Astrocyte (in vitro differentiated cells and primary cell): ENCODE measurements at places on chromosomes 11 and 22.

DNA sequence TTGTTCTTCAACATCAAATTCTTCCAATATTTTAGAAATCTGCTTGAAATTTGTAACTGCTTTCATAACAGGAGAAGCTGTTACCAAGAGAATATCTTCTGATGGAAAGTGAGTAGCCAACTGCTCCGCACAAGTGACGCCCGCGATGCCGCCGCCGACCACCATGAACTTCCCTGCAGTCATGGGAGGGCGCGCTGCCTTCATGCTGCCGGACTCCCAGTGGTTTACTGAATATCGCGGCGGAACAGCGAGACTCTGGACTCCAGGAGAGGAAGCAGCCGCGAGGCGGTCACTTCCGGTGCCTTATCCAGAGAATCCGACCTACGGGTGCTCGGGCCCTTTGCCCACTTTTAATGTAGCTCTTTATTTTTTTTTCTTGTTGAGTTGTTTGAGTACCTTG is 190.6 kb downstream of the GUCY1A2 start:
- no peak overlapping the region for H3K27ac ChIP-seq
- H3K27me3 ChIP-seq, result no peaks in the 10 kb centered on the region
- H3K36me3 ChIP-seq, result no peaks in the 10 kb centered on the region
- no peak for DNase-seq

DNA sequence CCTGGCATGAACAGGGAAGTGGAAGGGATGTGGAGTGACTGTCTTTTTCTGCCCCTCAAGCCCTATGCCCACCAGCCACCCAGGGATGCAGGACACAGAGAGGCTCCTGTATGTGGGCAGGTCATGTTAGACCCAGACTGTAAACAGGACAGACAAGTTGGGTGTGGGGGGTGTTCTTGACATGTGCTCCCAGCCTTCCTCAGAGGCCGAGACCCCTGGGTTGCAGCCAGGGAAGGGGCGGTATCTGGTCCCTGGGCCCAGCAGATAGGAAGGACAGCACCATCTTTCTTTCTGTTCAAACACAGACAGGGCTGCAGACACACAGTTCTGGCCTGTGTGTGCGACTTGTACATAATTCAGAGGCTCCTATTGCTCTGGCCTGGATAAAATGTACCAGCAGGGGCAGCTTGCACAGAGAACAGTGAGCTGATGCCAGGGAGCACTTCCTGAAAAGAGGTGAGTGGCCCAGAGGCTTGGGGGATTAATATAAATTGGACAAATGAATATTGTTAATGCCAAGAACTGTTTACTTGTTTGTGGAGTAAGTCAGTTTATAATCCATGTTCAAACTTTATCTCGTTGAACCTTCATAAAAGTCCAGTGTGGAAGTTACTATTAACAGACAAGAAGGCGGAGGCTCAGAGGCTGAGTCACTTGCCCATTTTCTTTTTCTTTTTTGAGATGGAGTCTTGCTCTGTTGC is 16.6 kb downstream of the GDPD5 start:
- H3K4me3 ChIP-seq, result no peak overlapping the region
- peaks cover 6% of the 10 kb centered on the region for H3K4me1 ChIP-seq
- H3K27ac ChIP-seq, result no peak overlapping the region

- H3K4me1 ChIP-seq, result peaks cover 21% of the 10 kb centered on the region
- DNase-seq, result peak; percentile 79
- peak overlapping the region; percentile 66 for H3K27ac ChIP-seq
- no peak overlapping the region for H3K4me3 ChIP-seq
Observed at GRCh38 chr22:29343313-29343805, 27.9 kb upstream of the RASL10A start.

- H3K4me1 ChIP-seq, result peaks cover 8% of the 10 kb centered on the region
- DNase-seq, result no peak
- H3K27ac ChIP-seq, result no peak overlapping the region
- peaks cover 13% of the 10 kb centered on the region for H3K27me3 ChIP-seq
Observed at GRCh38 chr11:128894286-128894681, 3.1 kb downstream of the KCNJ5 start.

DNA sequence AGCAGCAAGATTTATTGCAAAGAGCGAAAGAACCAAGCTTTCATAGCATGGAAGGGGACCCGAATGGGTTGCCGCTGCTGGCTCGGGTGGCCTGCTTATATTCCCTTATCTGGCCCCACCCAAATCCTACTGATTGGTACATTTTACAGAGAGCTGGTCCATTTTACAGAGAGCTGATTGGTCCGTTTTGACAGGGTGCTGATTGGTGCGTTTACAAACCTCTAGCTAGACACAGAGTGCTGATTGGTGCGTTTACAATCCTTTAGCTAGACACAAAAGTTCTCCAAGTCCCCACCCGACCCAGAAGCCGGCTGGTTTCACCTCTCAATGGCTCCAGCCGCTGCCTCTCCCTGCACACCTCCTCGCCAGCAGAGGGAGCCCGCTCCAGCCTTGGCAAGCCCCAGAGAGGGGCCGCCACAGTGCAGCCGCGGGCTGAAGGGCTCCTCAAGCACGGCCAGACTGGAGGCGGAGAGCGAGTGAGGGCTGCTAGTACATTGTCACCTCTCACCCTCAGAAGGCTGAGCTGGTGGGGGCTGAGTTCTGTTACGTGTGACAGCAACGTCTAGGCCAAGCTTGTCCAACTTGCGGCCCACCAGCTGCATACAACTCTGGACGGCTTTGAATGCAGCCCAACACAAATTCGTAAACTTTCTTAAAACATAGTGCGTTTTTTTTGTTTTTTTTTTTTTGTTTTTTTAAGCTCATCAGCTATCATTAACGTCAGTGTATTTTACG is 8.7 kb downstream of the PTH start:
- no peaks in the 10 kb centered on the region for H3K36me3 ChIP-seq
- H3K4me3 ChIP-seq, result no peak overlapping the region
- peaks cover 3% of the 10 kb centered on the region for H3K27me3 ChIP-seq

GRCh38 chr11:120096369-120097191 is 41.3 kb downstream of the TRIM29 start:
- peaks cover 13% of the 10 kb centered on the region for H3K27me3 ChIP-seq
- no peaks in the 10 kb centered on the region for H3K4me1 ChIP-seq
- no peak for DNase-seq
- no peak overlapping the region for H3K4me3 ChIP-seq
- H3K27ac ChIP-seq, result no peak overlapping the region

- no peaks in the 10 kb centered on the region for H3K4me1 ChIP-seq
- no peak overlapping the region for H3K4me3 ChIP-seq
- no peak overlapping the region for H3K27ac ChIP-seq
- DNase-seq, result no peak
Observed at GRCh38 chr22:19199479-19199878, 20.9 kb upstream of the SLC25A1 start.

- no peaks in the 10 kb centered on the region for H3K27me3 ChIP-seq
- H3K4me1 ChIP-seq, result peaks cover 9% of the 10 kb centered on the region
- DNase-seq, result no peak
- no peak overlapping the region for H3K27ac ChIP-seq
Observed at GRCh38 chr22:42801252-42802080, 55.6 kb downstream of the ARFGAP3 start.

- no peaks in the 10 kb centered on the region for H3K36me3 ChIP-seq
- H3K27ac ChIP-seq, result no peak overlapping the region
- no peak for DNase-seq
- H3K27me3 ChIP-seq, result no peaks in the 10 kb centered on the region
Observed at GRCh38 chr22:45310331-45310976, 720 bp downstream of the FAM118A start.

GRCh38 chr11:10418259-10418949 is 36.7 kb upstream of the AMPD3 start:
- H3K27me3 ChIP-seq, result peaks cover 3% of the 10 kb centered on the region
- no peaks in the 10 kb centered on the region for H3K4me1 ChIP-seq
- no peak overlapping the region for H3K27ac ChIP-seq
- H3K4me3 ChIP-seq, result no peak overlapping the region
- H3K36me3 ChIP-seq, result no peaks in the 10 kb centered on the region
- DNase-seq, result no peak

DNA sequence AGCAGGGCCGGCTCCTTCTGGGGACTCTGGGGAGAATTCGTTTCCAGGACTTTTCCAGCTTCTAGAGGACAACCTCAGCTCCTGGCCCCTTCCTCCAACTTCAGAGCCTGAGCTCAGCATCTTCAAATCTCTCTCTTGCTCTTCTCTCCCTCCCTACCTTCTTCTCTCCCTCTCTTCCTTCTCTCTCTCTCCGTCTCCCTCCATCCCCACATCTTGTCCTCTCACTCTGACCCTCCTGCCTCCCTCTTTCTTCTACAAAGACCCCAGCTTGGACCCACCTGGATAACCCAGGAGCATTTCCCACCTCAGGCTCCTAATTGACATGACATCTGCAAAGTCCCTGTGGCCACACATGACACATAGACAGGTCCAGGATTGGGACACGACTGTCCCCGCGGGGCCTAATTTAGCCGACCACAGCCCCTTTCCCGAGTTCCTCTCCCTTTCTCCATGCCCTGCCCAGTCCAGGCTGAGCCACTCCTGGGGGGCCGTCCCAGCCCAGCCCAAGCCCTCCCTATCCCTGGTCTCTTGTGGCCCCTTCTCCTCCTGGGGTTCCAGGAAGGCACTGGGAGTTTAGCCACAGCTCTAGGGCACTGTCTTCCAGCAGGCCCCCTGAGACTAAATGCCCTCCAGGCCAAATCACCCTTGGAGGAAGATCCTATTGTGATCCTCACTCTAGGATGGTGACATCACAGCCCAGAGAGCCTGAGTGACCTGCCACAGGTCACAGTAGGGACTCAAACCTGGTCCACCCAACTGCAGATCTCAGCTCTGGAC is 36.9 kb downstream of the IGLL5 start:
- H3K27me3 ChIP-seq, result no peaks in the 10 kb centered on the region
- H3K4me1 ChIP-seq, result peaks cover 5% of the 10 kb centered on the region
- H3K27ac ChIP-seq, result no peak overlapping the region
- H3K36me3 ChIP-seq, result no peaks in the 10 kb centered on the region
- no peak for DNase-seq

DNA sequence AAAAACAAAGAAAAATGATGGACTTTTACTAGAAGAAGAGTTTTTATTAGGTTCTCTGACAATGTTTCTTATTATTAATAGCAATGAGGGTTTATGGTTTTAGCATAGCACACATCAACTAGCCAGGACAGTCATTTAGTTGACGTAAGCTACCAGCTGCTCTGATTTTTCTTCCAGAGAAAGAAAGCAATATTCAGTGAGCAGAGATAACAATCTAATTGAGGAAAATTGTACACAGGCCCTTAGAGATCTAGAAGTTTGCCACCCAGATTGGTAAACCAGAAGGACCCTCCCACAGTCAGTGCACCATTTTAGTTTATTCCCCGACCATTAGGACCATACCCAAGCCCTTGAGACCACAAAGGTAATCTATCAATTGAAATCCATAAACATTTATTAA is 28.7 kb upstream of the TBCEL start:
- peaks cover 8% of the 10 kb centered on the region for H3K27me3 ChIP-seq
- no peaks in the 10 kb centered on the region for H3K4me1 ChIP-seq
- H3K4me3 ChIP-seq, result no peak overlapping the region

DNA sequence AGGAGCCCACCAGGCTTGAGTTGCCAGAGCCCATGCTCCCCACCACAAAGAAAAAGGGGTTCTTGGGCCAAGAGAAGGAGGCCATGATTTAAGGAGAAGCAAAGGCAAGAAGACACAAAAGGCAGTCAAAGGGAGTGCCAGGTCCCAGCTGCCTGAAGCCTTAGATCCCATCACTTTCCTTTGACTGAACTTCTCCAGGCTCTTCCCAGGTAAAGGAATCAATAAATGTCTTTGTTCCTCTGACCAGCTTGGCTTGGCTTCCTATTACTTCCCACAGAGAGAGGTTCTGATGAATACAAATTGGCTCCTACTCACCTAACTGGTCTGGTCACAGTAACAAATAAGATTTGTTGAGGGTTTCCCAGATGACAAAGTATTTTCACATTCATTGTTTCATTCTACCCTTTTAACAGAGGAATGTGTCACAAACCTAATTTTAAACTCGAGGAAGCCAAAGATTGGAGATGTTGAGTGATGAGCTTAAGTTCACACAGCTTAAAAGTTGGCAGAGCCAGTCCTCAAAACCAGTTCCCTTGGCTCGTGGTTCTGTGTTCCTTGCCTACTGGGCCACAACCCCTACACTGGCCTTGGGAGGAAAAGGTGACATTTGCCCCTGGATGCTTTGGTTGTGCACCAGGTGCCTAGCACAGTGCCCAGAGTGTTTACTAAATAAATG is 96.4 kb upstream of the SESN3 start:
- DNase-seq, result no peak
- no peak overlapping the region for H3K4me3 ChIP-seq
- peaks cover 5% of the 10 kb centered on the region for H3K4me1 ChIP-seq
- H3K27me3 ChIP-seq, result no peaks in the 10 kb centered on the region
- no peak overlapping the region for H3K27ac ChIP-seq

DNA sequence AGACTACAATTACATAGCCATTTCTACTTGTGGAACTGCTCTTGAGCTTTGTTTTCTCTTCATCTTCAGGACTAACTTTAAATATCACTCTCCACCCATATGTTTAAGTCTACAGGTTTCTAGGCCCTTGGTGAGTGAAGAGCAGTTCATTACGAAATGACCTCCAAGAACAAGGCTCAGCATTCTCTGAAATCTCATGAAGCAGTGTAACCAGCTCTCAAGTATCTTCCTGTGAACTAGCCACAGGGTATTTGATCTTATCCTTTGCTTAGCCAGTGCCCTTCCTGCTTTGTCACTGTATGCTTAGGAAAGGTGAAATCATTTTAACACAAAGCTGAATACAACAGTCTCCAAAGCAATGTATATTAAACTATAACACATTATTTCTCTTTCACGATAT is 20.4 kb upstream of the LYVE1 start:
- no peak for DNase-seq
- H3K27me3 ChIP-seq, result no peaks in the 10 kb centered on the region
- no peak overlapping the region for H3K4me3 ChIP-seq
- no peak overlapping the region for H3K27ac ChIP-seq
- H3K36me3 ChIP-seq, result no peaks in the 10 kb centered on the region

DNA sequence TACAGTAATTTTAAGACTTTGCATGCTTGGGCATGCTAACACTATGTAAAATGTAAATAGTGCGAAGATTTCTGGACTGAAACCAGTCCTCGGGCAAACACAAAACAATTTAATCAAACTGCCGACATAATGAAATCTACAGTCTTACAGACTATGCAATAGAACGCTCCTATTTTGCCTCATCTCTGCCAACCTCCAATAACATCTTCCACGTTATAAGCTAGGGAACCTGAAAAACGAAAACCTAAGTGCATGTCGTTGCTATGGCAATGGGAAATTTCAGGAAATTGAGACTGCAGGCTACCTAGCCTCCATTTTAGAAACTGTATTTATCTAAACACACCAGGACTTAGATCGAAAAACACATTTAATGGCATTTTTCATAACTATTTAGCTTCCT is 1.1 kb downstream of the CSTF3 start:
- H3K36me3 ChIP-seq, result no peaks in the 10 kb centered on the region
- no peaks in the 10 kb centered on the region for H3K27me3 ChIP-seq
- peak overlapping the region; percentile 87 for H3K27ac ChIP-seq
- peak overlapping the region; percentile 97 for H3K4me3 ChIP-seq
- H3K4me1 ChIP-seq, result peaks cover 17% of the 10 kb centered on the region

GRCh38 chr11:83127310-83127637 is 29.7 kb upstream of the PCF11 start:
- H3K36me3 ChIP-seq, result no peaks in the 10 kb centered on the region
- DNase-seq, result no peak
- no peak overlapping the region for H3K27ac ChIP-seq
- H3K27me3 ChIP-seq, result no peaks in the 10 kb centered on the region
